Activated CD8-positive, alpha-beta memory T cell treated with anti-CD3 and anti-CD28 coated beads, Interleukin-2, amount 50 U/mL, for 4 hours (primary cell): ENCODE measurements at places on chromosomes 4 and X.

DNA sequence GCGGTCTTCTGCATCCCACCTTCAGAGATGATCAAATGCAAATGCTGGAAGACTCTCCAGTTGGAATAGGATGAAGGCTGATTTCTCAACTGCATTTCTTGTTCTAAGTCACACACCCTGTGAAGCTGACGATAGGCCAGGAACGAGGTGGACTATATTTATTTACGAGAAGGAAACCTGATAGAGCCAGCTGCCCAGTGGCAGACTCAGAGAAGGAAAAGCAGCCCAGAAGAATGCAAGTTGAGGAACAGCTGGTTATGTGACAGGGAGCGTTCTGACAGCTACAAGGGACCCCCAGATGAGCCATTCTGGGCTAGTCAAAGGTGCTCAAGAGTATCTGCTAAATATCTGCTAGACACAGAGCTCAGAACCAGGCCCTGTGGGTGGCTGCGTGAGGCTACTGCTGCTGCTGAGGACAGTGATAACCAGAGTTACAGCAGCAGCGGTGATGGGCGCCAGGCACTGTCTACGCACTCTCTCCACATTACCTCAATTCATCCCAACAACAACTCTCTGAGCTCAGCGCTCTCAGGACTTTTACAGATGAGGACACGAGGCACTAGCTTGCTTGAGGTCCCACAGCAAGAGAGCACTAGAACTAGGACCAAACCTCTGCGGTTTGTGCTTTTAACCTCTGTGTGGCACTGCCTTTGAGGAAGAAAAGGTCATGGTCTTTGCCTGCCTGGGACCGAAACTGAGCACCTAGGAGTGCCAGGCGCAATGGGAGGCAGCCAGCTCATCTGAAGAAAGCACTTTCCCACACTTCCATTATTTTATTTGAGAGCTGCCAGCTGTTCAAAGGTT lies 69.0 kb downstream of the GATB start:
- DNase-seq: no peak

GRCh38 chrX:134161162-134161561 lies 75.8 kb upstream of the CCDC160 start:
- no peak for DNase-seq

- DNase-seq: no peak
Observed at GRCh38 chrX:150348365-150348764, 14.8 kb upstream of the MAMLD1 start.

GRCh38 chr4:61309616-61310015 lies 109.5 kb downstream of the ADGRL3 start:
- DNase-seq: no peak

GRCh38 chrX:111955901-111956300 lies 79.9 kb downstream of the TRPC5OS start:
- DNase-seq: no peak

- no peak for DNase-seq
Observed at GRCh38 chr4:74451214-74451661, 6.3 kb downstream of the AREG start.

DNA sequence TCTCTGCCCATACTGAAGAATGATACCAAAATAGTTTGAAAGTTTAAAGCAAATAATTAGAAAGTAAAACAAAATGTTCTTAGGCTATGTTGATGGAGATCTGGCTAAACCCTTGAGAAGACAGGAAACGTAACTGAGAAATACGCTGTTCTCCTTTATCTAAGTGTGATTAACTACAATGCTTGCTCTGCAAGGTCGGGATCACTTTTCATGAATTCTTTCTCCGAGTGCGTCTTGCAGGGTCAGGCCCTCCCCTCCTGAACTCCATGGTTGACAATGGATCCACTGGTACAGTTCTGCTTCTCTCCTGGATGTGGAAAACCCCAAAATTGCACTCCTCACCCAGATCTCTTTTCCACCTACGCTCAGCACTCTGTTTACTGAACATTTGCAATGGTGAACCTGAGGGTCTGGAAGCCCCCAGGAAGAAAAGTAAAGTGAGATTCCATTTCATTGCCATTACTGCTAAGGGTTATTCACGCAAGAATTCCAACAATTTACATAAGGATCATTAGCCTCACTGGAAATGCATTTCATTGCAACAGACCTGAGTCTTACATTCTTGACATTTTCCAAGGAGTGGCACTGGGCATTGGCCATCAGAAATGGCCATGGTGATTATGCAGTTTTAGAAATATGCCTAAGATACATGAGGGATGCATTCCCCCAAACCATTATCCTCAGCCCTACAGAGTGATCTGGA lies 24.6 kb upstream of the WWC2 start:
- no peak for DNase-seq

DNA sequence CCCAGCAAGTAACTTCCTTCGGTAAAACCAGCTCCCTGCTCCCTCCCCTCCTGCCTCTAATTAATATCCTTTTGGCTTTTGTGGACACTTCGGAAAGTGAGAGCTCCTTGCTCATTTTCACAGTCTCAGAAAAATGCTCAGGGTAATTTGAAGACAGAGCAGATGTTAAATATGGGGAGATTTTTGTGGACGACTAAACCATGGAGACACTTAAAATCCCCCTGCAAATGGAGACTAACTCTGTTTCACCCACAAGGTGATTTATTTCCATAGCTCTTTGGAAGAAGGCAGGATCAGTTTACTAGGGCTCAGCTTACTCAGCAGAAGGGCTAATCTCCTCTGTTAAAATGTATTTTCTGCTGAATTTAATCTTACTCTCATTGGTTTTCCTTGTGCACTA lies 12.2 kb upstream of the AMOT start:
- no peak for DNase-seq

DNA sequence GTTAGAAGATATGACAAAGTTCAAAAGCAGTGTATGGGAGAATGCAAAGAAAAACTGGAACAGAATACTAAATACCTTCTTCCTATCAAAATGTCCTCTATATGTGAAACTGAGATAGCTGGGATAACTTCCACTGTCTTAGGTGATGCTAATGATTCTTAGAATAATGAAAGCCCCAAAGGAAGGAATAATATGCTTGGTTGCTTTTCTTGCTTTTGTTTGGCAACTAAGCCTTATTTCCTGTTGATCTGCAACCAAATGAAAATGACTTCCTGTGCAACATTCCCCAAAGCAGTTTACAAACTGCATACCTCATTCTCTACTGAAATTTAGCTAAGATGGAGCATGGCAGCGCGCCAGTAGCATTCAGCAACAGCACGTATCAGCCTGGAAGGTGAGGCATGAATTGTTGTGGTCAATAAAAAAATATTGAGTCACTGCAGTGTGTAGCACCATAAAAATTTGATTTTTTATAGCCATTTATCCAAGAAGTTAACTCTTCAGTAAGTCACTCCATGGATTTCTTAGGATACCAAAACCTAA lies 18.7 kb downstream of the NDNF start:
- DNase-seq: no peak

DNA sequence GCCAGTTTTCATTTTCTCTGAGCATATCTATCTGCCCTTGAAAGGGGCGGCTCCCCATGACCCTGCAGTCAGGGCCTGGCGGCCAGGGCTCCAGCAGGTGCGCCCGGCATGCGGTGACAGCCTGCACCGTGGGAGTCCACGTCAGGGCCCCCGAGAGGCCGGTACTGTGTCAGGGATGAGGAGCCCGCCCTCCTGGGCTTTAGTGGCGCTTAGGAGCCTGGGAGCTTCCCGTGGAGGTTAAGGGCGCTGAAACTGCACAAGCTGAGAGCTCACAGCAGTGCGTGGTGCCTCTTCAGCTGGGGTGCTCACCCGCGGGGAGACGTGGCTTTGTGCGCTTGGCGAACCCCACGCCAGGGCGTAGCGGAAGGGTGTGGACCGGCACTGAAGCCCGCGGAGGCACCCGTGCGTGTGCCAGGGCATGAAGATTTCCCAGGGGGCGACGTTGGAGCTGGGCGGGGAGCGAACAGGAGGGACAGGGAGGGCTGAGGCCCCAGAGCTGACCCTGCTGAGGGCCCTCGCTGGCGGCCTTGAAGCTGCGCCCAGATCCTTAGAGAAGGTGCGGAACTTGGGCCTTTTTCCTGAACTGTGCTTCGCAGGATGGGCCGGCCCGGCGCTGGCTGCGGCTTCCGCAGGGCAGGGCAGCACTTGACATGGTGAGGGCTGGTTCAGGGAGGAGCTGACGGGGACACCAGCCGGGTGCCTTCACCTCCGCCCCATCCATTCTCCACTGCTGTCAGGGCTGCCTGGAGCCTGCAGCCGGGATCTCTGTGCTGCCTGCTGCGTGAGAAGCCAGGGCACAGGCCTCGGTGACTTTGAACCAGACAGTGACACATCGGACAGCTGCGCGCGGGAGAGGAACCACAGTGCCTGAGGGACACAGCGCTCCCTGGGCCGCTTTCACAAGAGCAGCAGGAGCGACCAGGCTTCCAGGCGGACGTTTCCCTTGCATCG lies 32.9 kb downstream of the HTT-AS start:
- peak; percentile 28 for DNase-seq

- no peak for DNase-seq
Observed at GRCh38 chrX:72037601-72038000, 94.1 kb downstream of the RTL5 start.

DNA sequence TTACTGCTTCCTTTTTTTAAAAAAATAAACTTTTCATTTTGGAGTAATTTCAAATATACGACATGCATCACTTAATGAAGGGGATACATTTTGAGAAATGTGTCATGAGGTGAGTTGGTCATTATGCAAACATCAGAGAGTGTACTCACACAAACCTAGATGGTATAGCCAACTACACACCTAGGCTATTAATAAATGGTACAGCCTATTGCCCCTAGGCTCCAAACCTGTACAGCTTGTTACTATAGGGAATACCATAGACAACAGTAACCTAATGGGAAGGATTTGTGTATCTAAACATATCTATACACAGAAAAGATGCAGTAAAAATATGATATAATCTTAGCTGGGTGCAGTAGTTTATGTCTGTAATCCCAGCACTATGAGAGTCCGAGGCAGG lies 29.1 kb downstream of the SETD7 start:
- DNase-seq: no peak

DNA sequence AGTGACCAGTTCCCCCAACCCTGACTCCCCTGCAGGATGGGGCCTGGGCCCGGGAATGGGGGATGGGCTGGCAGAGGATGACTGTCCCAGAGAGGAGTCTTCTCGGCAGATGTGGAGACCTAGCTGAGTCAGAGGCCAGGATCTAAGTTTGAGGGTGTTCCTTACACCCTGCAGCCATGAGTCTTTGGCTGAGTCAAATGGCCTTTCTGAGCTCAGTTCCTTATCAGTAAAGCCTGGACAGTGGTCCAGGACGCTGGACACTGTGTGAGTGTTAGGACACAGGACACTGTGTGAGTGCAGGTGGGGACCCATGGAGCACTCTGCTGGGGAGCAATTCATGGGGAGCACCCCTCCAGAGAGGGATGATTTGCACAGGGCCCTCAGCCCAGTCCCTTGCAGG lies 5.0 kb downstream of the IL9R start:
- no peak for DNase-seq

- DNase-seq: no peak
Observed at GRCh38 chrX:72110051-72110875, 21.5 kb downstream of the RTL5 start.

- no peak for DNase-seq
Observed at GRCh38 chr4:6470502-6471306, 1.7 kb downstream of the PPP2R2C start.

DNA sequence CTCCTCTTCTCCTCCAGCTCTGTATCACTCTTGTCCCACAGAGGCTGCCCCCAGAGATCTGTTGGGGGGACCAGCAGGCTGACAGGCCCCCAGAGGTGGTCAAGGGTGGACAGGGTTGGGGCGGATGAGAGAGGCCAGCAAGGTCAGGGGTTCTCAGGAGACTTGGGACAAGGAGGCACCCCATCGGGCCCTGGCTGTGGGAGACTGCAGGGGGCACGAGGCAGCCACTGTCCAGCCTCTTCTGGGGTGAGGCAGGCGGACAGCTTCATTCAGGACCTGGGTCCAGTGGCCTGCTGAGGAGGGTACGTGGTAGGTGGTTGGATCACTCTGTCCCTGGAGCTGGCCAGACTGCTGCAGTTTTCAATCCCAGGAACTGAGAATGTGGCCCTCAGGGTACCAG lies 24.6 kb downstream of the ETDB start:
- no peak for DNase-seq

DNA sequence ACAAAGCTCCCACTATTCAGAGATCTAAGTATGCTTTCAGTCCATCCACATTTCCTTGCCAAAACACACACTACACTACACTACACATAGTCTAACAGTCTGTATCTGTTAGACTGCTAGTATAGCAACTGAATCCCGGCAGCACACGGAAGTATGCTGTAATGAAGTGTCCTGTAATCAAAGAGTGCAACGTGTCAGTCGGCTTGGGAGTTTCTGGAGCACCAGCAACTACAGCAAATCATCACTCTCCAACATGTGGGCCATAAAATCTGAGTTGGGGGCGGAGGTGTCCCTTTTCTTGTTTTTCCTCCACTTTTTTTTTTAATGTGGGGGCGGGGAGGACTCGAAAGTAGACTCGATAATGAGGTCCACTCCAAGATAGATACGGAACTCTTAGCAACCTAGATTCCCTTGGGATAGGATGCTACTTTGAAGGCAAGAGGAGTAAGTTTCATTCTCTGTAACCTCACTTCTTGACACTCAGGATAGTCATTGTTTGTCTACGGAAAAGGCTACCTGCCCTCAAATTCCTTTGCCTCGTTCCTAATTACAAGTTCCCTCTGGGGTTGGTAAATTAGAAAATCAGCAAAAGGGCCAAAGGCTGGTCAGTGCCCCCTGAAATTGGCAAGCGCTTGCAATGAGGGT lies 722 bp downstream of the SLC10A7 start:
- DNase-seq: peak; percentile 16

- DNase-seq: no peak
Observed at GRCh38 chr4:4492161-4492847, 49.5 kb downstream of the STX18 start.

GRCh38 chrX:22629105-22629725 lies 356.5 kb downstream of the CBLL2 start:
- DNase-seq: no peak

GRCh38 chr4:183118585-183118984 lies 19.5 kb downstream of the WWC2 start:
- no peak for DNase-seq

DNA sequence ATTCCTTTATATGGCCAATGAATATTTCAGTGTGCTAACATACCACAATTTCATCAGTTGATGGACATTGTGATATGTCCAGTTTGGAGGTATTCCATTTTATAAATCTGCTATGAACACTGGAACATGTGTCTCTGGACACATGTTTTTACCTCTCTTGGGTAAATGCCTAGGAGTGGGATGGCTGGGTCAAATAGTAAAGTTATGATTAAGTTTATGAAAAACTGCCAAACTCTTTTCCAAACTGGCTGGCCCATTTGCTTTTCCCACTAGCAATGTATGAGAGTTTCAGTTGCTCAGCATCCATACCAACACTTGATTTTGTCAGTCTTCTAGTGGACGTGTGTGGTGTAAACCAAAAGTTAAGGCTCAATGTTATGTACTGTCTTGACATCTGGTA lies 40.5 kb downstream of the CEP44 start:
- DNase-seq: no peak

GRCh38 chr4:74328501-74328900 lies 20.2 kb downstream of the EPGN start:
- DNase-seq: no peak
